ENCODE measurements at places on chromosomes 7 and 10.

GRCh38 chr7:70091362-70091761, 493.1 kb downstream of the AUTS2 start:
- DNase-seq = no peak

GRCh38 chr7:142566271-142566670, 183.0 kb upstream of the PRSS1 start:
- DNase-seq = no peak

- no peak for DNase-seq
Observed at GRCh38 chr10:95300022-95300539, 9.3 kb upstream of the PDLIM1 start.

DNA sequence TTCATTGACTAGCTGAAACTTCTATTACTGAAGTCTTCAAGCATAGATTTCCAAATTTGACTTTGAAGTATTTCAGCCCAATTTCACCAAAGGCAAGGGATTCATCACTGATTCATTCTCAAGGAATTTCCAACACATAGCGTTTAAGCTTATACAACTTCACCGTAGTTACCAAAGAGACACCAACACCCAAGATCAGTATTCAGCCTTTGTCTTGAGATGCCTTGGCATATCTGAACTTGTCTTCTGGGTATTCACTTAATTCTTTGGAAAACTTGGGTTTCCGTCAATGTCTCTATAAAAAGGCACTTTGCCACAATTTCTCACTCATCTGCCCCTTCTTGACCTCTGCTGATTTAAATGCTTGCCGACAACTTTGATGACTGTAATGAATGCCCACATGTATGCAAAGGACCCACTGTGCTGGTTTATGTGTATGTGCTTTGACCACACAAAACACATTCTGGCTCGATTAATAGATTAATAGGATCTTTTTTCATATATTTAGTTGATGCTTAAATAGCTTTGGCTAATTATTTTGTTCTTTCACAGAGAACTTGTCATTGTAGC, 49.6 kb downstream of the TES start:
- no peak for DNase-seq

- DNase-seq = no peak
Observed at GRCh38 chr10:69723653-69724052, 78.1 kb upstream of the COL13A1 start.

DNA sequence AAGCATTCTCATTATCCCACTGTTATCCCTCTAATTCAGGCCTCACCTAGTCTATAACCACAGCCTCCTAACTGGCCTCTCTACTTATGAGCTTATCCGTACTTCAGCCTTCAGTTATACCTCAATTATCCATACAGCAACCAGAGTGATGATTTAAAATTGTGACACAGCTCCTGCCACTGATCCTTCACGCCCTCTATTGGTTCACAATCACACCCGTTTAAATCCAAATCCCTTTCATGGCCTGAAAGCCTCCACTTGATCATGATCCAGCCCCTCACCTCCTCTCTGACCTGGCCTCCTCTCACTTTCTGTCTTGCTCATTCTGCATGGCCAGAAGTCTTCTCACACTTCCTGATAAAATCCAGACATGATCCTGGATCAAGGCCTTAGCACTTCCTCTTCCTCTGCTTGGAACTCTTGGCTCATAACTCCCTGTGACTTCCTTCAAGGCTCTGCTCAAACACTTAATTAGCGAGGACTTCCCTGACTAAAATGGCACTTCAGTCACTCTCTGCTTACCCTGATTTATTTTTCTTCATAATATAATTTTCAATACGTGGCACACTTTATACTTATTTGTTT, 19.0 kb upstream of the TMEM26 start:
- DNase-seq = no peak

DNA sequence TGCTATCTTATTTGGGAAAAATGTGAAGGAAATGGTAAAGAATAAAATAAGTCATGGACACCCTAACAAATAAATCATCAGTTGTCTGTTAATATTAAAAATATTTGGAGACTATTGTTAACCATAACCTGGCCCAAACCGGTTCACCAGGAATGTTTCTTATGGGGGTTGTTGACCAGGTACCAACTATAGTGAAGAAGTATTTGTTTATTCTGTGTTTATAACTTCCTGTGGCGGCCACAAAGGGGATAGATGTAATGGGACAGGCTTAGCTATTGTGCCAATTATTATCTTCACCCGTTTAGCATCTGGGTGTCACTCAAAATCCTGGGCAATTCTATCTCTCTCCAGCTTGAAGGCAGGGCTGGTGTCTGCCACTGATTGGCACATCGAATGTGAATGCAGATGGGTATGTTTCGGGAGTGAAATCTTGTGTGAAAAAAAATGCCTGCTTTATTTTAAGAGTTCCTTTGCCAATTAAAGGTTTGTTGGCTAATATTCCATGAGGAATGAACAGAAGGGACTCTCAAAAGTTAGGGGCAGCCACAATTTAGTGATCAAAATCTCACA, 500.9 kb downstream of the ARL4A start:
- no peak for DNase-seq

DNA sequence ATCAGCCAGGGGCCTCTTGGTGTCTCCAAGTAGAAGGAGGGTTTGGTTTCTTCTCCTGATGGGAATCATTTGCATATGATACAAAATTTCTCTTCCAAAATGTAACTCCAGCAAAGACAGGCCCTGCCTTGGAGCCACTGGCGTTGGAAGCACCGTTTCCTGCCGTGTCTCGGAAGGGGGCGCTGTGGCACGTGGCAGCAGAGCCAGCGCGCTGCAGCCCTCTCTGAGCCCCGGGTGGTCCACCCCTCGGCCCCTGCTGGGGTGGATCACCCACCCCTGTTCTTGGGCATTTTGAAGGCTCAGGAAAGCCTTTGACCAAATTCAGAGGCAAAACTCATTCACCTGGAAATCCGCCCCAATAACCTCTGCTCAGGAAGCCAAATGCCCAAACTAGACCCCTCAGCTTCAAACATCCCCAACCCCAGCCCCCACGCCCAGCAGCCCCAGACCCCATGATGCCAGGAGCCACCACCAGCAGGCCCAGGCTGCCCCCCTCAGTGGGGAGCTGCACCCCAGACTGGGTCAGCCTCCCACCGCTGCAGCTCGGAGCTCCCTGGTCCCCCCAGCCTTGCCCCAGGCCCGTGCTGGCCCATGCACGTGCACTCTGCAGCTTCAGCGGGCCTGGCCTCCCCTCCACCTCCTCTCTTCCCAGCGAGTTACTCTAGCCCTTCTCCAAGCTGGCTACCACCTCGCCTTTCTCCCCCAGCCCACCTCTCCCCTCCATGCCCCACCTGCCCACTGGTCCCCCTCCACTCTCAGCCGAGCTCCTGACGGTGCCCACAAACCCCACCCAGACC, 29.5 kb upstream of the ELFN1 start:
- no peak for DNase-seq

GRCh38 chr10:97689559-97690020, 2.5 kb upstream of the AVPI1 start:
- DNase-seq = no peak

- no peak for DNase-seq
Observed at GRCh38 chr7:3260401-3260715, 40.7 kb upstream of the SDK1 start.

DNA sequence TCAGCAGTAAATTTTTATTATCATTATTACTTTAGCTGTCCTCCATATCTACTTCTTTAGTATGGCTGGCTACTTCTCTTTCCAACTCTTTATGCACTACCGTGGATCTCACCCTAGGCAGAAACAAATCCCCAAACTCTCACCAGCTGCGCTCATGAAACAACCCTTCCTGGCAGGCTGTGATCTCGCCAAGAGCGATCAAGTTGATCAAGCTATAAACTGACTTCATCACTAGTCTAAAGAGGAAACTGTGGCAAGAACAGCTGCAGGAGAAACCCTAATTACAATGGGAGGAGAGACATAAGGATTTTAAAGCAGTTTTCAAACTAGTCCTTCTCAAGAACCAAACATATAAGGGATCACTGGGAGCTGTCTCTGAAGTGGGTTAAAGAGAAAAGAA, 160.5 kb upstream of the PRSS58 start:
- DNase-seq = no peak
